ENCODE measurements at places on chromosomes 7 and 10. TPM values are rescaled to one million over a fixed set of nuclear protein-coding genes. Genes with fewer than 3 reads are reported as not detected.

GRCh38 chr10:95266674-95267095 is 24.1 kb downstream of the PDLIM1 start:
- H3K27me3 ChIP-seq: no peaks in the 10 kb centered on the region
- H3K4me1 ChIP-seq: peaks cover 31% of the 10 kb centered on the region
- peak overlapping the region; percentile 70 for H3K27ac ChIP-seq
- H3K36me3 ChIP-seq: peaks cover 51% of the 10 kb centered on the region

- H3K4me3 ChIP-seq: no peak overlapping the region
- no peaks in the 10 kb centered on the region for H3K27me3 ChIP-seq
- DNase-seq: peak; percentile 55
- peaks cover 12% of the 10 kb centered on the region for H3K4me1 ChIP-seq
Observed at GRCh38 chr10:31836569-31837406, 91.8 kb downstream of the ARHGAP12 start.

- DNase-seq: no peak
- no peaks in the 10 kb centered on the region for H3K36me3 ChIP-seq
- H3K4me1 ChIP-seq: no peaks in the 10 kb centered on the region
- H3K27me3 ChIP-seq: no peaks in the 10 kb centered on the region
Observed at GRCh38 chr10:2953495-2953894, 113.9 kb upstream of the PFKP start.

DNA sequence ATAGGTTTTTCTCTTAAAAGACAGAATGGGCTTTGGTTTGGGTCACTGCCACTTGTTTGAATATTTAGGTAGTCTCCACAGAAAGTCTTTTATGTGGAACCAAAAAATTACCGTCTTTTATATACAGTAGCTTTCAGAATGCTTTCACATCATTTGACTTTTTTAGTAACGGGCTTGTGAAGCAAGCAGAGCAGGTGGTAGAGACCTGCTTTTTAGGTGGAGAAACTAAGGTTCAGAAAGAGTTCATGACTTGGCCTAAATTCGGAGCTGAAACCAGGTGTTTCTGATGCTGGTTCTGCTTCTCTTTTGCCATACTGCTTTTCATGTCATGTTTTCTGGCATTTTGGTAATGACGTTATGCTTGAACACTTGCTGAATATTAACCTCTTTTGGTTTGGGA is 36.3 kb downstream of the GARS1 start:
- DNase-seq: no peak
- no peak overlapping the region for H3K27ac ChIP-seq
- peaks cover 100% of the 10 kb centered on the region for H3K36me3 ChIP-seq
- no peaks in the 10 kb centered on the region for H3K27me3 ChIP-seq
- H3K4me1 ChIP-seq: no peaks in the 10 kb centered on the region

DNA sequence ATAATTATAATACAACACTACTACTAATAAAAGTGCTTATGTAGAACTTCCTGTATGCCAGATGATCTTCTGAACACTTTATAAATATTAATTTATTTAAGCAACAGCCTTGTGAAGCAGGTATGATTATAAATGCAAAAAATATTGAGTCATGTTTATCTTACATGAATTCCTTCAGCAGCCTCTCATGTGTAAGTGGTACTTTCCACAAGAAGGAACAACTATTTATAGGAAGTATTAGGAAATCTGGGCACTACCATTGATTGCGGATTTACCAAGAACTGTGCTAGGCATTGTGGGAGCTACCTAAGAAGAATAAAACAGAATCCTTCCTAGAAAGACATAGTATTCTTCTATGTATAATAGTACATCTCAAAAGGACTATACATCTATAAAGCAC is 10.7 kb upstream of the STEAP4 start:
- H3K27me3 ChIP-seq: no peaks in the 10 kb centered on the region
- H3K36me3 ChIP-seq: no peaks in the 10 kb centered on the region
- peaks cover 8% of the 10 kb centered on the region for H3K4me1 ChIP-seq
- H3K4me3 ChIP-seq: no peak overlapping the region
- no peak for DNase-seq

- no peak for DNase-seq
- H3K27ac ChIP-seq: no peak overlapping the region
- H3K4me1 ChIP-seq: no peaks in the 10 kb centered on the region
- no peak overlapping the region for H3K4me3 ChIP-seq
- no peaks in the 10 kb centered on the region for H3K36me3 ChIP-seq
- no peaks in the 10 kb centered on the region for H3K27me3 ChIP-seq
Observed at GRCh38 chr7:157035302-157035701, 24.8 kb upstream of the MNX1 start.

DNA sequence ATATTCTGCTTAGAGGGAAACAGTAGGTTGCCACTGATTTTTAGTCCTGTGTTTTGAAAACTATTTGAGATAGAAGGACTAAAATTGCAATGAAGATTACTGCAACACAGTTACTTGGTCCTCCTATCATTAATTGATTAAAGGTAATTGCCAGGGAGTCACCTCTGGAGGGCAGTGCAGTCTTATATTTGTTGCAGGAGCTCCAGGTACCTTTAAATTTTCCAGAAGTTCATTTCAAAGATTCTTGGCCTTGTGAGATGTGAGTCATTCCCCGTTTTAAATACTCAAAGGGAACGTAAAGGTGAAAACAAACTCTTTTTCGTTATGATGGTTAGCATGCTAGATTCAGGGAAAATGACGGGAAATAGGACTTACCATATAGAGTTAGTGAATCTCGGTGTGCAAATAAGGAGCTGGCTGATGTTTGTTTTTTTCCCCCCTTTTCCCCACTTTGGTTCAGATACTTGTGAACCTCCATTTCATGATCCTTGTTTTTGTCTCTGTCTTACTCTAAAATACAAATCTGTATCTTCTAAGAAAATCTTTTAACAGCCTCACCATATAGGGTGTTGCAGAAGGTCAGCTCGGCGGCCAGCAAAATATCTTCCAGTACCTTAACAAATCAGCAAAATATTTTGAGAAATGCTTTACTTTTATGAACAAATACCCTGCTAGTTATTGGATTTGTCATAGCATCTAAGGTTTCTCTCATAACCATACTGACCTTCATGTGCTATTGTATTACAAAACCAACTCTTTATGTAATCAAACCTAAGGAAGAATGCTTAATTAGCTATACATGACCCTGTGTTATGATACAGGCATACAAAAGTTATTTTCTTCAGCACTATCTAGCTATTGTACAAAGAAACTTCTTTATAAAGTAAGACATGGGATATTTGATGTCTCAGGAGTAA is 143.0 kb upstream of the HDAC9 start:
- no peaks in the 10 kb centered on the region for H3K4me1 ChIP-seq
- no peaks in the 10 kb centered on the region for H3K36me3 ChIP-seq
- no peak overlapping the region for H3K27ac ChIP-seq
- peak; percentile 84 for DNase-seq

Gene ZNF92
- total RNA-seq: 13.2 TPM

Gene BEND7
- total RNA-seq: 23.5 TPM

Gene CLDN3
- total RNA-seq: 2.6 TPM
